ENCODE measurements at places on chromosomes 11 and 22.

DNA sequence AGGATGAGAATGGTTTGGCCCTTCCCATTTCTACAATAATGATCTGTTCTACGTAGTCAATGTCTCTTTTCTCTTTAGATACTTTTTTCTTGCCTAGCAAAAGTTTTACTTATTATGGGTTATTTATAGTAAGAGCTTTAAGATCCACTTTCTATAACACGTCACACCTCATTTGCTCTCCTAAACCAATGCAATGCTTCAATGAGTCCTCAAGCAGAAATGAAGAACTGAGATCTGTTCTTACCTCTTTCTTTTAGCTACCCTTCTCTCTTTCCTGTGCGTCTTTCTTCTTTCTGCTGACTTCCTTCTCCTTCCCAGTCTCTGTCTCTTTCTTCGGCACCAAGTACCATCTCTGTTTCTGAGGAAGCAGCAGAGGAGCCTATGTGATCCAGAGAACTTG is 61.8 kb downstream of the SNX19 start:
- no peak for DNase-seq

GRCh38 chr11:61851113-61851899 is 23.2 kb downstream of the FADS2 start:
- DNase-seq, result no peak

DNA sequence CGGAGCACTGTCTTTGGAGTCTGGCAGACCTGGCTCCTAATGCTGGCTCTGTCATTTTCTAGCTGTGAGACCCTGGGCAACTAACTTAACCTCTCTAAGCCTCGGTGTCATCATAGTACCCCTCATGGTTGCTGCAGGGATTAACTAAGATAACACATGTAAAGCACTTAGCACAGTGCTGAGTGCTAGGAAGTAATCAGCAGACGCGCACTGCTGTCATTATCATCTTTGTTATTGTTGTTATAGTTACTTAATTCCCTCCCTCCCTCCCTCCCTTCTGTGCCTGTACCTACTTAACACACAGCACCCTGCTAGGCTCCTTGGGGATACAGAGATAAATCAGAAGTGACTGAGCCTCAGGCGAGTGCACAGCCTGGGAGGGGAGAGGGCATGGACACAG is 104.7 kb upstream of the PITPNB start:
- DNase-seq, result no peak

DNA sequence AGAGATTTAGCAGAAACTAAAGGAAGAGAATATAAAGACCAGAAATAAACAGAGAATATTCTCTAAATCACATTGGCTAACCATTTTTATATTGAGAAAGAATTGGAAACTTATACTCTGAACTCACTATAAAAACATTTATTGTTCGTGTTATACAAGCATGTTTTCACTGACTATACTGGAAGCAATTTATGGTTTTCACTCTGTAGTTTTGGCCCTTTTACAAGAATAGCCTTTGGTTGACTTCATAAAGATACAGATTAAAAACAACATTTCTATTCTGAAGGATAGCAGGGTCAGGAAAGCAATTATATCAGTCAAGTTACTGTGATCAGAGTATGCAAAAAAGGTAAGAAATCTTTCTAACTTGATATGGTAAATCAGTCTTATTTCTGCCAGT is 965.7 kb upstream of the FAT3 start:
- no peak for DNase-seq

- no peak for DNase-seq
Measured at GRCh38 chr22:44449061-44449682, 48.9 kb downstream of the RTL6 start.

DNA sequence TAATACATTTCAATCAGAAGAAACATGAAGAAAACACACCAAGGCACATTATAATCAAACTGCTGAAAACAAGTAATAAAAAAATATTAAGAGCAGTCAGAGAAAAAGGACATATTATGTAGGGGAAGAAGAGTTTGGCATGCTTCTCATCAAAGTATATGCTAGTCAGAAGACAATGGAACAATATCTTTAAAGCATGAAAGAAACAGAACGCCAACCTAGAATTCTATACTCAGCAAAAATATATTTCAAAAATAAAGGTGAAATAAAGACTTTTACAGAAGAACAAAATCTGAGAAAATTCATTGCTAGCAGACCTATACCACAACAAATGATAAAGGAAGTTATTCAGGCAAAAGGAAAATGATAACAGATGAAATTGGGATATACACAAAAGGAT is 34.6 kb upstream of the ANO1 start:
- no peak for DNase-seq

GRCh38 chr11:123137431-123138224 is 57.4 kb downstream of the CLMP start:
- DNase-seq, result peak; percentile 38

GRCh38 chr11:6232899-6233298 is 1.5 kb downstream of the FHIP1B start:
- DNase-seq, result no peak

DNA sequence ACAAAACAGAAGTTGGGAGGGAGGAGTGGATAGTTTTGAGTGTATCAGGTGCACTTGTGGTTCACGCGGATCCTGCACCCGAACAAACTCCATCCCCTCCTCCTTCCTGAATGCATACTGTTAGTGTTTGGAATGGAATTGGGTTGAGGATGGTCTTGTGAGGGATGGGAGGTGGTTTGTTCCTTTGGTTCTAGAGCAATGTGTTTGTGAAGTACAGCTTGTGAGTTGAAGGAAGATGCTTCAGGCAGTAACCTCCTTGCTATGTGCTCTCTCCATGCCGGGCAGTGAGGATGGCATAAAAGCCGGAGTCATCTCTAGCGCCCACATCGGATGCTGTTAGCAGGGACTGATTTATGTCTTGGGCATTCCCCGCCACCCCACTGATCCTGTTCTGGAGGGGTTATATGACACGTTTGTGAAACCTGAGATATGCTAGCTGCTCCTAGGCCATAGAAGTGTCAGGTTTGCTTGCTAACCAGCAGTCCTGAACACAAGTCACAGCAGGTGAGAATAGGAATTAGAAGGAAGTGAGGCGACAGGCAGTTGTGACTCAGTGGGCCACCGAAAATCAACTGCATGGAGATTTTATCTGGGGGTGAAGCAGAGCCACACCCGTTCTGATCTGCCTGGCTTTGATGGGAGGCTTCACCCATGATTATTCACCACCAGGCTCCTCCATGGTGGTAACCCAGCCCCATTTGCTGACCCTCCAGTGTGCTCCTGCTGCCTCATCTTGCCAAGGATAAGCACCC is 2.2 kb downstream of the BCR start:
- no peak for DNase-seq

GRCh38 chr11:57161351-57161750 is 20.4 kb upstream of the LRRC55 start:
- no peak for DNase-seq

DNA sequence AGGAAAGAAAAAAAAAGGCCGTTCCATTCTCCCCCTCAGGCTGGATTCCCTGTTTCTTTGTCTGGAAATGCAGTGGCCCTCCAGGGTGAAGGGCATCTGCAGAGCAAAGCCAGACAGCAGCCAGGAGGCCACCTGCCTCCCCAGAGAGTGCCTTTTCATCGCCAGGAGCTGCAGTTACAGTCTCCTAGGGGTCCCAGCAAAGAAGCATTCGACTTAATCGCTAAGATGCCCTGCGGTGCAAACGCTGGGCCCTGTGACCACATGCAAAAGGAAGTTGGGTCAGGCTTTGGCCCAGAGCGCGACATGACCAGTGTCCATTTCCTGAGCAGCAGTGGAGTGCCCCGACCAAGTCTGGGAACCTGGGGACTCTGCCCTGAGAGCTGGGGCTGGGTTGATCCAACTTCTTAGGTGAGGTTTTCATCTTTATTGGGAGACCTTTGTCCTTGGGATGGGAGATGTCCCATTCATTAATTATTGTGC is 304.6 kb downstream of the OPCML start:
- DNase-seq, result no peak

- no peak for DNase-seq
Measured at GRCh38 chr22:20217563-20217962, 50.6 kb downstream of the RTN4R start.

GRCh38 chr22:20885017-20885556 is 26.3 kb downstream of the SNAP29 start:
- DNase-seq, result no peak

- DNase-seq, result no peak
Measured at GRCh38 chr22:45533703-45534102, 31.0 kb downstream of the FBLN1 start.

GRCh38 chr11:114846416-114846791 is 168.1 kb downstream of the NXPE2 start:
- DNase-seq, result peak; percentile 80

DNA sequence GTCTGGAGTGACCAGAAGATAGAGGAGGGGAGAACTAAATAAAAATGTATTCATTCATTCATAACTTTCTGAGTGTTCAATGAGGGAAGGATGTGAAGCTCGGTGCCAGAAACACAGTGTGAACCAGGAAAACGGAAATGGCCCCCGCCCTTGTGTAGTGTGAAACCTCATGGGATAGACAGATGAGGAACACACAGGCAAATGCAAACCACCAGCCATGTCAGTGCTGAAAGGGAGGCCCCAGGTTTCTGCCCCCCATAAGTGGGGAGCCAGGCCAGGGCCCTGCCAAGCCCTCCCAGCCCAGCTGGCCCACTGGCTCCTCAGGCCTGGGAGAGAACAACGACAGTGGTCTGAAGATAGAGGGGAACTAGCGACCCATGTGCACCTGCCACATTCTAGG is 30.5 kb downstream of the LARGE1 start:
- DNase-seq, result no peak

- no peak for DNase-seq
Measured at GRCh38 chr11:73956876-73957653, 6.2 kb downstream of the DNAJB13 start.

Data from gastrocnemius medialis (tissue), 4 donors.